ENCODE measurements at places on chromosomes 4 and X.

DNA sequence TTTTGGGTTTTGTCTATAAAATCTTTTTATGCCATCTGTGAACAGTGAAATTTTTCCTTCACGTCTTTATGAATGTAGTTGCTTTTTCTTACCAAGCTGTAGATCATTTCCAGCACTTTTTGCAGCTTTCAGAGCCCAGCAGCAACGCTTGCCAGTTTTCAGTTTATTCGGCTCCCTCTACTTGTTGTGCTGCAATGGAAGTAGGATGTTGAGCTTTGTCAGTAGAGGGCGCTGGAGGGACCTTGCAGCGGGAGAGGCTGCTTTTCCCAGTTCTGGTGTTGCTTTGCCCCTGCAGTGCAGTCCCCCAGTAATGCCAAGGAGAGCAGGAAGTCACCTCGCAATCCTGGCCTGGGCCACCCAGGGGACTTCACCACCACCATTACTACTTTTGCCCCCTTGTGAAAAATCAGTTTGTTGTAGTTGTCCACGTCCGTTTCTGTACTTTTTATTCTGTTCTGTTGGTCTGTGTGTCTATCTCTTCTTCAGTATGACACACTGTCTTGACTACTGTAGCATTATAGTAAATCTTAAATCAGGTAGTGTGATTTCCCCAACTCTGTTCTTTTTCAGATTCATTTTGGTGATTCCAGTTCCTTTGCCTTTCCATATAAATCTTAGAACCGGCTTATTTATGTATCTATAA is 21.8 kb downstream of the CMC4 start:
- DNase-seq = no peak

DNA sequence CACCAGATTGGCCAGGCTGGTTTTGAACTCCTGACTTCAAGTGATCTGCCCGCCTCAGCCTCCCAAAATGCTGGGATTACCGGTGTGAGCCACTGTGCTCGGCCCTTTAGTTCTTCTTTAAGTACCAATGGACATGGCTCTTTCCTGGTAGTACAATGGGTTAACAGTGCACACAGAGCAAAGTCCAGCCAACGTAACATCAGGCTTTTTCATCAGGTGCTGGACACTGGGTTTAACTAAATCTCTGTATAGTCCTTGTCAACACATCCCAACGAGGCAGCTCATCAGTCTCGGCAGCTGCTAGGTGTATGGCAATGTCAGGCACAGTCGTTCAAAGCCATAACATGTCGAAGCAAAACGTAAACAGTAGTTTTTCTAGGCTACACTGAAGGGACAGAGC is 93.8 kb downstream of the HDAC8 start:
- no peak for DNase-seq

DNA sequence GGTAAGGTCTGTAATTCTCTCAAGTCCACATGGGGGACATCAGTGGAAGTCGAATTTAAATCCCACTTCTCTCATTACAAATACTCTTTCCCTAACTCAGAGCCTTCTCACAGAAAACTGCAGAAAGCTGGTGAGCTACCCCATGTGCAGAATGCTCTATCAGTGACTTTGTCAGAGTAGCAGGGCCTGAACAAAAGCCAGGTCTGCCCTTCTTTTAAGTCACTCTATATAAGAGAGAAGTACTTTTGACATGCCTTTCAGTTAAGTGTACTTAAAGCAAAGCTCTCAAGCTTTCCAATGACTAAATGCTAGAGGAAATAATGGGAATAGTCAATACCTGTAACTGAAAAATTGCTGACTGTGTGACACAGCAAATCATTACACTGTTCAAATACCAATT is 323.1 kb downstream of the KCNIP4 start:
- no peak for DNase-seq

- DNase-seq = no peak
These were observed 296.8 kb downstream of the IDS start for GRCh38 chrX:149208307-149208706.

GRCh38 chr4:21522296-21522695 is 426.3 kb downstream of the KCNIP4 start:
- DNase-seq = no peak

- DNase-seq = no peak
These were observed 772 bp downstream of the EOLA1 start for GRCh38 chrX:149541521-149542047.

Measured in mesenteric fat pad (tissue), 1 donor.